ENCODE measurements at places on chromosomes 2 and 18.

GRCh38 chr2:100309973-100310719 is 12.2 kb downstream of the LONRF2 start:
- no peak for DNase-seq

GRCh38 chr2:112764071-112765044 is at the start of gene CKAP2L:
Gene CKAP2L (minus strand): TSS chr2:112764609. CDS start chr2:112764598, 11 bp downstream.
- peak; percentile 80 for DNase-seq

DNA sequence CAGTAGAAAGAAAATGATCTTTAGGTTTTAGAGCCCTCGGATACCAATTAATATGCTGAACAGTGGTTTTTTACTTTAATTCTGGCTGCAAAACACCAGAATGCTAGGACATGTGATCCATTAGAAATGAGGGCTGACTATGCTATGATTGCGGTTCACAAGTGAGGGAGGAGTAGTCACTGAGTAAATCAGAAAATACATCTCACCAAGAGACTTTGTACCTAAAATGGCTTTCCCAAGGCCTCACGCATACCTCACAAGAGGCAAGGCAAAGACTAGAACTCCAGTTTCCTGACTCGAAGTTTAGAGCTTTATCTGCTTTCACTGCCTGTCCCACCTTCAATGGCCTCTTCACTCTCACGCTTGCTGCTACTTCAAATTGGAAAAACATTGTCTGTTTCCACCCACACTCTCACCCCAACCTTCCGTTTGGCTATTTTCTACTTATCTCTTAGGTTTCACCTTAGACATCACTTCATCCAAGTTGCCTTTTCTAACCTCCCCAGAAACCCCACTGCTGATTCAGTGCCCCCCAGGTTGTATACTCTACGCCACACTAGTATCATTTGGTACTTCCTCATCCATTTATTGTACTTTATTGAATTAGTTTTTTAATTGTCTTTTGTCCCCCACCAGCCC is 5.1 kb upstream of the MBD2 start:
- DNase-seq: no peak

DNA sequence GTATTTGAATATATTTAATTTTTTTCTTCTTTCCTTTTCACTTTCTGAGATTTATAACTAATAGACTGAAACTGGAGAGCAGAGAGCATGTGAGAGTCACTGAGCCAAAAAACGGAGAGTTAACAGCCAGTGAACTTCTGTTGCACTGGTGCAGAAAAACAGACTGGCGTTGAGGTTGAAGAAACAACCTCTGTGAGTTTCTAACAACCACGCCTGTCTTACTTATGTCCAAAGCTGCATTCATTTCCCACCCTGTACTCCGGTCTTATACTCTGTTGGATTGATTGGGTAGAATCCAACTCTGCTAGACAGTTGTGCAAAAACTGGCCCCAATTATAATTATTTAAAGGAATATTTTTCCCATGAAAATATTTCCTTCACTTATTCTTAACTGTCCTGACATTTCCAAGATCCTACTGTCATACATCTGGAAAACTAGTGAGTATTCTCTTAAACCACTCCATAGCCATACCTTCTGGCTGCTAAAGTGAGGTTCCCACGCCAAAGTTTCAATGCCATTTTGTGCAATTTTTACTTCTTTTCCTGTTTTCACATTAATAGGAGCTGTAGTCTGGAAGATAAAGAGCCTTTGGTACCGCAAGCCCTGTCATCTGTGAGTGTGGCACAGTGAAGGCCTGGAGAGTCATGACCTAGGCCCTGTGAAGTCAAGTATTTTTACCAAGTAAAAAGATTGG is 9.4 kb downstream of the CYP1B1 start:
- DNase-seq: no peak

- DNase-seq: no peak
These were observed 33.7 kb downstream of the SFT2D3 start for GRCh38 chr2:127735044-127735443.

DNA sequence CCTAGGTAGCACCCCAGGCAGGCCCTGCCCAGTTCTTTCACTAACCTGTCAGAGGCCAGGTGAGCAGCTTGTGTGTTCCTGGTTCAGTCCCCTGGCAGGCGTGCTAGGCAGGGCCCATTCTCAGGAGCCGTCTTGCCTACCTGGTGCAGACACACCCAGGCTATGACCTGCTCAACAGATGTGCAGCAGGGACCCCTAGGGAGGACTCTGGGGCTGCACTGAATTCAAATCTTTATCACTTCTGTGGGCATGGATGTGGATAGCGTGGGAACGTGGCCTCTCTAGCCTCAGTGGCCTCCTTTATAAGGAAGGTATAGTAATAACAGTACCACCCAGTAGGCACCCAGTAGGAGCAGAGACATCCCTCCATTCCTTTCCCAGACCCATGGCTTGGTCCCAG is 48.4 kb downstream of the PLEKHB2 start:
- no peak for DNase-seq

- DNase-seq: no peak
These were observed 177.3 kb upstream of the ARL4C start for GRCh38 chr2:234673961-234674759.

GRCh38 chr2:201264472-201265173 is 4.3 kb downstream of the CASP8 start:
- DNase-seq: no peak

GRCh38 chr2:126322342-126322741 is 333.6 kb upstream of the GYPC start:
- DNase-seq: no peak
